ENCODE measurements at places on chromosomes 3 and 15.

- no peak for DNase-seq
Measured at GRCh38 chr3:105040026-105040622, 326.6 kb upstream of the ALCAM start.

GRCh38 chr15:89785774-89786140 is 9.6 kb downstream of the MESP2 start:
- DNase-seq, result no peak

DNA sequence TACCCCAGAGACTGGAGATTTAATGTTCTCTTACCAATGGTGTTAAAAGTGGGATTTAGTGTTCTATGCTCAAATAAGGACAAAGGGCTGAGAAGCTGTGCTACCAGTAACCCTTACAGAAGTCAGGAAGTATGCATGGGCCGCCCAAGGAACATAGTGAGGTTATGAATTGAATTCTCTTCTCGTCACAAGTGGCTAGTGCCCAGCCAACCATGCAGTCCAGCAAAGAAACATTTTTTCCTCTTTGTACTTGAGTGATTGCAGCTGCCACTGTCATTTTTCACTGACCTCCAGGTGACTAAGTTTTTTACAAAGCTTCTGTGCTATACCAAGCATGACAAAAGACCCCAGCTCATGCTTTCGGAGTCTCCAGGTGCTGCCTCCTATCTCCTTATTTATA is 110.6 kb upstream of the DCBLD2 start:
- DNase-seq, result no peak

DNA sequence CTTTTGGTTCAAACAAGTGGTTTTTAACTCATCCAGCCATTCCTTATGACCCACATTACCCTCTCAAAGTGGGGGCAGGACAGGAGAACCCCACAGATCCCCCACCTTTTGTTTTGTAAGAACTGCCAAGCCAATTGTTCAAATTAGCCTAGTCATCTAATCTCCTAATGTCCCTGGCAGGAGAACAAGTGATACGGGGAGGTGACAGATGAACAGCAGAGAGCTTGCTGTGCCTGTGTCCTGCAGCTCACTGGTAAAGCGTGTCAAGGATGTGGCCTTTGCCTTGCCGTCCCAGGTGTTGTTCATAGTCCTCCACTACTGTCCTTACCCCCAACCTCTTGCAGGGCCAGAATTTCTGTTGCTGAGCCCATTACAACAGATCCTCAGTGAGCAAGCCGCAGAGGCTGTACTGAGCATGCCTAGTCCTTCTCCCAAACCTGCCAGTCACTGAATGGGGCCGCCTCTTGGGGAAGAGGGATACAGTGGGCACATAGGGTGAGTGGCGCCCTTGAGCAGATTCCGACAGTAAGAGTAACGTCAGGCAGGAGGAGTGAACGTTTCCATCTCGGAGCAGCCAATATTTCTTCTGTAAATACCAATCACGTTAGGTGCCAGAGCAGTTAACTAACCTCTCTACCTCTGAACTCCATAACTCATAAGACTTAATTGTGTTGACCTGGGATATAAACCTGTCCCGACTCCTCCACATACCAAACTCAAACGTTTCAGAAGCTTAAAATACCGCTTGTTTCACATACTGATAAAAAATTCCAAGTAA is 87.4 kb downstream of the ITPR1 start:
- no peak for DNase-seq

DNA sequence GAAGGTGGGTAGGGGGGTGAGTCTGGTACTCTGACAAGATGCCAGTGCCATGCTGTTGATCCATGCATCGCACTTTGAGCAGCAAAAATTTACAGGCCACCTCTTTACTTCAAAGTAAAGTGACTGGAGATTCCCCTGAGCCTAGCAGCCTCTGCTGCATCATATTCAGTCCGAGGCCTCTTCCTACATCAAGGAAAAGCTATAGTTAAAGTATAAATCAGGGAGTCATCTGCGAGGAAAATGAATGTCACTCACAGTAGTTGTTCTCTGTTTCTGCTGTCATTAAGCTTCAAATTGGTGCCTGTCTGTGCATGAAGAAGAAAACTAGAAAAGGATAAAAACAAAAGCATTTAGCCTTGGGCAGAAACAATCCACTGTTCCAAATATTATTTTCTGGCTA is 706.2 kb downstream of the TBL1XR1 start:
- no peak for DNase-seq

GRCh38 chr15:52338058-52338457 is 42.5 kb upstream of the MYO5C start:
- no peak for DNase-seq

GRCh38 chr3:193262707-193263106 is 21.7 kb downstream of the PLAAT1 start:
- no peak for DNase-seq

DNA sequence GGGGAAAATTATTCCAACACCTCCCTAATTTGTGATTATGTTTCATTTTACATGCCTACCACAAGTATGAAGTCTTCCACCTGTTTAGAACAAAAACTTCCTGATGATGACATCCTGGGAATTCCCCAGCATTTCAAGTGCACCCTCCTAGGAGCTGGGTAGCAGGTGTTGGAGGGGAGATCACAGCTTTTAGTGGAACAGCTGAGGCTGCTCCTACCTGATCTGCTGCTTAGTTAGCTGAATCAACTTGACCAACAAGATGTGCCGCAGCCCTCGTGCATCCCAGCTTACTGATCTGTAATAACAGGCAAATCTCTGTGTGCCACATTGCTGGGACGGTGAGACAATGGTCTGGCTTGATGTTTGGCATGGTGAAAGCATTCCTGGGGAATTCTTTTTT is 29.7 kb downstream of the TRAK1 start:
- DNase-seq, result no peak

- no peak for DNase-seq
Measured at GRCh38 chr3:33833408-33834095, 35.1 kb downstream of the PDCD6IP start.

GRCh38 chr3:187900993-187901755 is 155.9 kb upstream of the BCL6 start:
- no peak for DNase-seq
